Stimulated activated CD4-positive, alpha-beta T cell treated with anti-CD3 and anti-CD28 coated beads, Interleukin-2, amount 100 ng/mL, for 24 hours (primary cell): ENCODE measurements at places on chromosomes 11 and 22.
A peak's percentile ranks its signal among the peaks of the same experiment; 100 is the strongest.

GRCh38 chr11:104256525-104256924 is 92.6 kb upstream of the PDGFD start:
- no peak for DNase-seq

- DNase-seq = peak; percentile 75
Measured at GRCh38 chr11:118343981-118344515, at the start of gene CD3G. Gene CD3G, plus strand, starts transcription at chr11:118344344. Its CDS starts 80 bp downstream, at chr11:118344424.

DNA sequence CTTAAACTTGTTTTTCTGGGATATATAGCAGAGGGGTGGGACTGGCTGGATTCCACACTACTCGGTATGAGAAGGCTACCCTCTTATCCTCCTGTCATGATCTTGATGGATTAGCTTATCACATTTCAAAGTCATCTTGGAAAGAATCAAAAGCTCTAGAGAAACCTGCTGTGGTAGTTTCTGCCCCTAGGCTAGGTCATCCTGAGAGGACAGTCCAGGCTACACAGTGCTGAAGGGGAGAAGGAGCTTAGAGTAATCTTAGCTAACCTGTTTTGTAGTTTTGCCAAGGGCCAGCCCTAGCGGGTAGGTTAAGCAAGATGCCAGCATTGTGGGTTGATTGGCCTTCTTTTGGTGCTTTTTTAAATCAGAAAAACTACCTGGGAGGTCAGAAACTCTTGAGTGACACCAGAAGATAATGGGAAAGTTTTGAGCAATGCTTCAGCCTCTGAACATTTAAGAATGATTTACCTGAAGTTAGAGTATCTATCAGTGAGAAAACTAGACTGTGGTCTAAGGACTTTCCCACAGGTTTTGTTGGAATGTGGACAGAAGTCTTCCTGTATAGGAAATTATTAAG is 21.3 kb downstream of the PIWIL4 start:
- no peak for DNase-seq

DNA sequence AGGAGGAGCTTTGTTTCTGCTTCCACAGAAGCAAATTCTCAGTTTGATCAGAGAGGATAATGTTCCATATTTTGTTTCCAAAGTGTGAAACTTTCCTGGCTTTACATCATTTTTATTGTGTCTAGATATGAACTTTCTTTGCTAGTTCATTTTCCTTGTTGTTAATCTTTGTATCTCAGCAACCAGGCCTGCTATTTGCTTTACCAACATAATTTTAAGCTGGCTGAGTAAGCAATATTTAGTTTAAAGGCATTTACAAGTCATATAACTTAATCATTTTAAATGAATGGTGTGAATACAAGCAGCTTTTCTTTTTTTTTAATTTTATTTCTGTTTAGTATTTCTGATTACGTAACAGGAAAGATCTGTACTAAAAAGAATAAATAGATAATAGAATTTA is 15.2 kb downstream of the NUCB2 start:
- no peak for DNase-seq

GRCh38 chr22:29211066-29211465 is 5.4 kb downstream of the EMID1 start:
- no peak for DNase-seq

DNA sequence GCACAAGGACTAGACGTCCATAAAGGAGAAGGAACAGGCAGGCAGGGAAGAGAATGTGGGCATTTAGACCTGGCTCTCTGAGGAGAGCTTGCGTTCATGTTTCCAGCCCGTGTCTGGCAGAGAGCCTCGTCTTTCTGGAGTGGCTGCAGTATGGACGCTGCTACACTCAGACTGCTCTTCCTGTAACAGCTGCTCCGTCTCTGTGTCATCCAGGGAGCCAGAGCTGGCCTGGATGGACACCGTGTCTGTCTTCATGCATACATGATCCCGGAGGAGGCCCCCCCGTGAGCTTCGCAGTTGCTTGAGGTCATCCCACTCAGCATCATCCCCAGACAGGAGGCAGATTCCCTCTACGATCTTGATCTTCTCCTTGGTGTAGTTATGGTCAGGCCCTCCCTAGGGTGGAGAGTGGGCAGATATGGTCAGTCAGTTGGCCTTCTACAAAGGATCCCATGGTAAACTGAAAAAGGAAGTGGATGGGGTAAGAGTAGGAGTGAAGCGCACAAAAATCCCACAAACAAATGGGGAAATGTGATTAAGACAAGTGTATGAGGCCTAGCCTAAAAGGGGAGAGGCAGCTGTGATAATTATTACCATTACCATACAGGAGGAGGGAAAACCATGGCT is 13.0 kb upstream of the CKAP5 start:
- DNase-seq = no peak

DNA sequence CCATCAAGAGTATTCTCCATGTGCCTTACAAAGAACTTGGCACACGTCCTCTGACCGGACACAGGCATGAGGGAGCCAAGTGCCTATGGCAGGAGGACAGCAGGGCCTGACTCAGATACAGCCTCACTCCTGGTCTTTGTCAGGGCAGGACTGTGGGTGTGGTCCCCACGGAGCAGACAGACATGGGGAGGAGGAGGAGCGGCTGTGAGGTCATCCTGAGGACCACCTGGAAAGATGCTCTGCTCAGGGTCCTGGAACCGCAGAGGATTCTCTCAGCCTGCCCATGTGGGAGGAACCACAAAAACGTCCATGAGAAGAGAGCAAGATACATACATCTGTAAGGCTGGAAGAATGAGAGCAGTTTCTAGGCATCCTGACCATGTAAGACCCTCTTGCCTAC is 576.3 kb downstream of the BRD1 start:
- DNase-seq = no peak
